ENCODE measurements at places on chromosomes 3 and 15.

- no peak for DNase-seq
These were observed 26.7 kb upstream of the PLA2G4D start for GRCh38 chr15:42121021-42121420.

- DNase-seq: no peak
These were observed 6.0 kb downstream of the KIF9 start for GRCh38 chr3:47276558-47276957.

- no peak for DNase-seq
These were observed 96.4 kb downstream of the ANO10 start for GRCh38 chr3:43525386-43525785.

DNA sequence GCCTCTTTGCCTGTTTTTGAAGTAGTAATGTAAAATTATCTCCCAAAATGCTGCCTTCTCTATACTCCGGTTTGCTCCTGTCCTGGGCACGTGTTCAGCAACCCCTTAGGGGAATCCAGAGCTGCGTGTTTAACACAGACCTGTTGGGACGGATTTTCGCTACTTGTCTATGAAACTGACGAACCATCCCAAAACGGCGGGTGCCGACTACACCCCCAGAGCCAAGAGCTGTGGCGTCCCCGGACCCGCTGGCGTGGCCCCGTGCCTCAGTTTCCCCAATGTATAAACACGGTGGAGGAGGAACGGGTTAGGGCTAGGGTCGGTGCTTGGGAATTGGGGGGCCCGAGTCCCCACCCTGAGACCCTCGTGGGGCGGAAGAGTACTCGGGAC is 473 bp downstream of the FHIT start:
- DNase-seq: no peak

- DNase-seq: no peak
These were observed 72.0 kb upstream of the HERC1 start for GRCh38 chr15:63905558-63906265.

DNA sequence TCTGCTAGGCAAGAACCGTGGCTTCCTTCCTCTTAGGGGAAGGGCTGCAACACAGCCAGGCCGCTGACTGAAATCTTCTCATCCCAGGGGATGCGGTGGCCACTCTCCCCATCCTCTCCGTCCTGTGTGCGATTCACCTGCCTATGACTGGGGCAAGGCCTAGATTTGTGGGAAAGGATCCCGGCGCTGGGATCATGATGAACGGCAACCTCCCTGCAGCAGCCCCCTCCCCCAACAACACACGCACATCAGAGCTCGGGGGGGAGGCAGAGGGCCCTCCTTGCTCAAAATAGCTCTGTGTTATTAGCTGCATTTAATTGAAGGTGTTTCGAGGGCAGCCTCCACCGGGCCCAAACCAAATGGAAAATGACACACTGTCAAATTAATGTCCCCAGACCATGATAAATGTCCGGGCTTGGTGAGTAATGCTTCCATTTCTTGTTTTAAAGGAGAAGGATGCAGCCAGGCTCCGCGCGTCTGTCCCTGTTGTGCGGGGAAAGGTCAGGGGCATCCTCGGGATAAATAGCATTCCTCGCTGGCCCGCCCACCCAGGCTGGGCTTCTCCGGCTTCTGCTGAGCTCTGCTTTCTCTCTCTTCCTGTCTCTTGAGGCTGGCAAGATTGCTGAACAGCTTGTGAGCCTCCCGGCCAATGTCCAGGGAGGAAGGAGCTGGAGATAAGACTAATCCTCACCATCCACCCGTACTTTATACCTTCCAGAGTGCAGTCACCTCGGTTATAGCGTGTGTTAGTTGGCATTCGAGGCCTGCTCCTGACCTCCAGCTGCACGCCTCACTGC is 56.4 kb upstream of the TLE3 start:
- no peak for DNase-seq

DNA sequence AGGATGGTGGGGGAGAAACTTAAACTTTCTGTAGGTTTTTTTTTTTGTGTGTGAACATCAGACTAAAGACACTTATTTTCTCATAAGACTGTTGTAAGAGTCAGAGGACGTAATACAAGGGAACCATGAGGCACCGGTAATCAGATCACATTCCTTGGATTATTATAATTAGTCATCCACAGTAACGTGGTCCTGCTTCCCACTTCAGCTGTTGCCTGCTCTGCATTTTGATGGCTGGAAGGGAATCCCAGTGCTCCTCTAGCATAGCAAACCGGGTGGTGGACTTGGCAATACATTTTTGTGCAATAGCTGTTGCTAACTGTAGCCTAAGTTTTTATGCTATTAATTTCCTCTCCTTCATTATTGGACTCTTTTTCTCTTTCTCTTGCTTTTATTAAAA is 294.8 kb downstream of the NR2F2 start:
- DNase-seq: no peak
